ENCODE measurements at places on chromosomes 4 and X.

DNA sequence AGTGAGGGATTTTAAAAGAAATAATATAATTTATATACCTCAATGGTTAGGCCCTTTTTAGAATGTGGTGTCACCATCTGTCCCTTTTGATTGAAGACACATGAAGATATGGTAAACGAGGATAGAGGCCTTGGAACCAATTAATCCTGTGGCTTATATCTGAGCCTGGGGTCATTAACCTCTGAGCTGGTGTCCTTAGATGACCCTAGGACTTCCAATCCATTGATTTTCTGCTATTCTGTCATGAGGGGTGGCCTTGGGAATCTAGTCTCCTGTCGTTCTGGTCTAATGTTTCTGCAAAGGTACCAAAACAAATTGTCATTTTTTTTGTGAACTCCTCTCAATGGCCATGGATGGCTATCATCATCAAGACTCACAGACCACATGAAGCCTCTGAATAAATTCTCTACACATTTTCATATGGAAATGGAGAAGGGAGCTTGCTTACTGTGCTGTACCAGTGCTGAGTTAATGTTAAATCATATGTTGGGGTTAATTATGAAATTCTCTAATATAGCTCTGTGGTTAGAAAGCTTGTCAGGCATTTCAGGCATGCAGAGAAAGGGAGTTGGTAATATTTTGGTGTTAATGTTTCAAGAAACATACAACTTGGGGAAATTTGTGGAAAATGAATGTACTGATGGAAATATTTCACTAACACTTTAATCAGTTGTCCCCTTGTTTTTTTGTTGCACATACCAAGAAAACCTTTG is 204.2 kb upstream of the IL15 start:
- DNase-seq: no peak

DNA sequence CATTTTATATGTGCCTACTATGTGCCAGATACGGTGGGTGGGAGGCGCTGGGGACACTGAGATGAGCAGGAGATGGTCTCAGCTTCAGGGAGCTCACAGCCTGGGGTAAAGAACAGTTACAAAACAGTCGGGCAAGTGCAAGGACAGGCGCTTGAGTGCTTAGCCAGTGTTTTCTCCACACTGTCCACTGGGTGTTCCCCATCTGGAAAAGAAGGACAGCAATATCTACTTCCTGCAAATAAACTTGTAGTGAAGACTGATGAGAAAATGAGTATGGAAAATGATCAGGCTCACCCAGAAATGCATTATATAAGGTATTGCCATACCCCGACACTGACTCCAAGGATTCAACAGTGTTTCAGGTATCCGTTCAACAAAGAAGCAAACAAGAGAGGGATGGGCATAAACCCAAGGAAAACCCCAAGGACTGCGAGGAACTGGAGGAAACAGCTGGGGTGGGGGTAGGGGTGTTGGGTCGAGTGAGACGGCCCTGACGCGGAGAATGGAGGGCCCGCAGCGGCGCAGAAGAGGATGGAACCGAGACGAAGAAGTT is 835 bp downstream of the TMEM185A start:
- no peak for DNase-seq

DNA sequence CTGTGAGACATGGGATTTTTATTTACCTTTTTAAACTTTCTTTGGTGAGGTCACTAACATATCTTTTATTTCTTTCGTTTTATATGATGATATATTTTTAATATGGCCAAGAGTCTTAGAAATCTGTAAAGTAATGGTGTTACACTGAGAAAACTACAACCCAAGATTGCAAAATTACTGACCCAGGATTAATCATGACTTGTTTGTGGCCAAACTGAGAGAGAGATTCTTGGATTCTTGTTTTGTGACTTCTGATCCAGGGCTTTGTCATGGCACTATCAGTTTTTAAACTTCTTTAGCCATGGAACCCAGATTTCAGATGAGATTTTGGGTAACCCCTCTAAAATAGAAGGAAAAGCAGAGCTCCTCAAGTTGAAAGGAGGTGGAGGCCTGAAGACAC is 42.0 kb downstream of the SGMS2 start:
- no peak for DNase-seq

DNA sequence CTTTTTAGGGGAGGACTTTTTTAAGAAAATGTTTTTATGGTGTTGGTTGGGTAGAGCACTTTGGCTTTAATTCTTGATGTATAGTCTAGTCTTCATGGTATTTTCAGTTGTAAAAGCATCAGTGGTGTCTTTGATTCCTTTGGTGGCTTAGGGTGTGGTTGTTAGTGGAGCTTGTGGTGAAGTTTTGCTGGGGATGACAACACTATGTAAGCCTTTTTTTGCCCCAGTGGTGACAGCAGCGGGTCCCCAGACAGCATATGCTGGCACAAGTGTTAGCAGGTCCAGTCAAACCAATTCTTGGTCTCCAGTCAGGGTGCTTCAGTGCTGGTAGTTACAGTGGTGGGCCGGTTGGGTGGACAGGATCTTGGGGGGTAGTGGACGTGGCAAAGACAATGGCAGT is 52.0 kb downstream of the CHIC1 start:
- no peak for DNase-seq

GRCh38 chr4:74095886-74096264 is 3.1 kb downstream of the CXCL2 start:
- DNase-seq: no peak

- no peak for DNase-seq
Observed at GRCh38 chr4:28388471-28388870, 1527.8 kb downstream of the STIM2 start.

- DNase-seq: no peak
Observed at GRCh38 chrX:114134465-114134864, 449.4 kb upstream of the HTR2C start.

DNA sequence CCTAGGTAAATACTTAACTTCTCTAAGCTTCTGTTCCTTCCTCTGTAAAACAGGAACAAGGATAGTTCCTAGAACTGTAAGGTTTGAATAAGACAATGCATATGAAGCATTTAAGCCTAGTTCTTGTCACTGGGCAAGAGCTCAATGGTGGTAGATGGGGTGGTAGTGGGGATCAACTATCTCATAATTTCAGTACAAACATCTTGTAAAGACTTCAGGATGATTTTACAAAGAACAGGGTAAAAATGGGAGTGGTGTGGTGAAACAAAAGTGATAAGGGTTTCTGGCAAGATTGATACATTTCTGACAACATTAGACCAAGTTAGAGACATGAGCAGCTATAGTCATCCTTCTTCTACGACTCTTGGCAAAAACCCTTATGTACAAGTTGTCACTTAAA is 137.8 kb downstream of the SCFD2 start:
- DNase-seq: no peak

GRCh38 chrX:68686097-68686977 is 38.9 kb downstream of the STARD8 start:
- DNase-seq: no peak

DNA sequence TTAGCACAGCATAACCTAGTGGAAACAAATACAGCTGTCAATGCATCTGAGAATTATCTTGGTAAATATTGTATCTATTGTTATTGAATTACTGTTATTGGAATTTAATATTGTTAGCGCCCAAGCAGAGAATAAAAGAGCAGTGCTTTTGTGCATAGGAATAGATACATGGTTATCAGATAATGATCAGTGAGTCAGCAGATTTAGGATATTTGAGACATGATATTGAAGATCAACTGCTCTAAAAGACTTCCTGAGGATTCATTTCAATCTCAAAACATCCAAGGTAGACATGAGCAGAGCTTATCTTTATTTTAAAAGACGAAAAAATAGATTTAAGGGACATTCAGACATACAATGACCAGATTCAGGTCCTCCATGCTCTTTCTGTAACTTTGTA is 10.6 kb upstream of the H2AZ1 start:
- no peak for DNase-seq

- no peak for DNase-seq
Observed at GRCh38 chr4:169420291-169420690, 149.5 kb upstream of the SH3RF1 start.

DNA sequence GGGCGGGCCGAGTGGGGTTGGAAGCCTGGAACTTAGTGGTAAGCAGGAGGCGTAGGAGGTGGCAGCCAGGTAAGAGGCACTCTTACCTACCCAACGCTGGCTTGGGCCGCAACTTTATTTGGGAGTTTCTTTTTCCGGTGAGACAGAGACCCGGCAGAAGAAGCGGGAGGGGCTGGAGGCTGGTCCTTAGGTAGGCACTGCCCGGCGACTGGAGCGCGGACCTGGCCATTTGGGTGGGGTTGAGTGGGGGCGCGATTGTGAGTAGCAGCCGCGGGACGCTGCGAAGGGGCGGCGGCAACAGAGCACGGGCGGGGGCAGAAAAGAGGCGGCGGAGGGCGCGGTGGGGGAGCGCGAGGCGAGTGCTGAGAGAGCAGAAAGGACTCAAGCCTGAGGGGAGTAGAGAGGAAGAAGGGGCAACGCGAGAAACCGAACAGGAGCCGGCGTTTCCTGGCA is 334 bp upstream of the POU4F2 start:
- DNase-seq: no peak

GRCh38 chr4:54683616-54684346 is 26.0 kb downstream of the KIT start:
- DNase-seq: no peak

DNA sequence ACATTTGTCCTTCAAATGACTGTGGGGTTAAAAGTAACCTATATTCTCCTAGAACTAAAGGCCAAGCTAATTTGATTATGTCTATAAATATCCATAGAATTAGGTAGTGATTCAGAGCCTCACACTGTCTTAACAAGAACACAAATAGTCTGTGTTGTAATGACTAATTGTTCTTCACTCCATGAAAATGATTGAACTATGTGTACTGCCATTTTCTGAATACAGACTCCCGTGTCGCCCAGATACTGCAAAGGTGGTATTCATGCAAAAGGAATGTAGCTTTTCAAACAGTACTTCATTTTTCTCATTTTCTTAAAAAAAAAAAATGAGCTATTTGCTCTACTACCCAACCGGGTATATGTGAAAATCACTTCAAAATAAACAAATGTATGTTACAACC is 11.3 kb upstream of the PHKA2 start:
- no peak for DNase-seq

DNA sequence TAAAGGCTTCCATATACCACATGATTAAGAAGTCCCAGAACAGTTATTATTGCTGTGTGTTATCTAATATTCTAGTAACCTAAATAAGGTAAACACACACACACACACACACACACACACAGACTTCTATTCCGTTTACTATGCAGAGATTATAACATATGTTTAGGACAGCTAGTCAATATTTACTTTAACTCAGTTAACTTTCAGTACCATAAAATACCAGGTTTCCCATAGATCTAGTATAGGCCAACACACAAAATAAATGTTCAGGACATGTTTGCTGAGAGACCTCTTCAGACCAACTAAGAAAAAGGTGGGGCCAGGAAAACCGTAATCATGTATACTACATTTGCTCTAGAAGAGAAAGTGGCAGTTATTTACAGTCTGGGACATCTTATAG is 365.5 kb downstream of the KLHL13 start:
- DNase-seq: no peak

- DNase-seq: no peak
Observed at GRCh38 chrX:78838709-78839108, 91.2 kb downstream of the LPAR4 start.

- no peak for DNase-seq
Observed at GRCh38 chr4:10096978-10097335, 19.6 kb downstream of the WDR1 start.

DNA sequence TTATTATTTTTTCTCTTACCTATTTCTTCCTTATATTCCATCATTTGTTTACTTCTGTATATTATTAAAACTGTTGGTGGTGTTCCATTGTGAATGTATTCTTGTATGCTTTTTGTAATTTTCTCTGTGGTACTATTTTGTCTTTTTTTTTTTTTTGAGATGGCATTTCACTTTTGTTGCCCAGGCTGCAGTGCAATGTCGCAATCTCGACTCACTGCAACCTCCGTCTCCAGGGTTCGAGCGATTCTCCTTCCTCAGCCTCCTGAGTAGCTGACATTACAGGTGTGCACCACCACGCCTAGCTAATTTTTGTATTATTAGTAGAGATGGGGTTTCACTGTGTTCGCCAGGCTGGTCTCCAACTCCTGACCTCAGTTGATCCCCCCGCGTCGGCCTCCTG is 8.6 kb downstream of the KDM6A start:
- no peak for DNase-seq

- DNase-seq: no peak
Observed at GRCh38 chrX:69552512-69552911, 48.4 kb downstream of the NALF2 start.

DNA sequence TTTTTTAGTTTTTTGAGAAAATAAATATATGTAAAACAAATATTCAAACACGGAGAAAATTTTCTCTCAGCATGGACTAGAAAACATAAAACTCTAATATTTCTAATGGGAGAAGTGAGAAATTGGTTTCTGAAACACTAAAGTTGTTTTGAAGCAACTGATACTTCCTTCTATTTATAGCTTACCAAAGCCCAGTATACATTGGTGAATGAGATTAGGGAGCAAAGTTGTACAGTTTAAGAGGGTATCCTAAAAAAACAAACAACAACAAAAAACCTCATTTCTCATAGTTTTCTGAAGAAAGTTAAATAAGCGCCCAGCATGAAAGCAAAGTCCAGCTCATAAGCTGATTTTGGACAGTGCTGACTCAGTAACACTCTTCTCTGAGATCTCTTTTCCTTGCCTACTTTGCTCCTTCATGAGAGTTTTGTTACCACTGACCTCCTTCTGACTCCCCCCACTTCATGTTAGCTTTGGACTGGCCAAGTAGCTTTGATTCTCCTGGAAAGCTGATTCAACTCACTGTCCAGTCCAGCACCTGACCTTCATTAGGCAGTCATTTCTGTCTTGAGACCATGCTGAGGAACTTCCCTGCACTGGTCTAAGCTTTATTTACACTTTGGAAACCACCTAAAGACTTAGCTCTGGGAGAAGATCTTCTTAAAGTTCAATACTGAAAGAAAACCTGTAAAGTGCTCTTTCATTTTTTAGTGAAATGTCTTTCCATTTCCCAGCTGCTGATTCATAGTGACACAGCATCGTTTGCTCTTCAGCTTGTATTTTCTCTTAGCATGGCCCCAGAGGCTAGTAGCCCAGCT is 21.8 kb upstream of the P2RY10 start:
- DNase-seq: no peak

DNA sequence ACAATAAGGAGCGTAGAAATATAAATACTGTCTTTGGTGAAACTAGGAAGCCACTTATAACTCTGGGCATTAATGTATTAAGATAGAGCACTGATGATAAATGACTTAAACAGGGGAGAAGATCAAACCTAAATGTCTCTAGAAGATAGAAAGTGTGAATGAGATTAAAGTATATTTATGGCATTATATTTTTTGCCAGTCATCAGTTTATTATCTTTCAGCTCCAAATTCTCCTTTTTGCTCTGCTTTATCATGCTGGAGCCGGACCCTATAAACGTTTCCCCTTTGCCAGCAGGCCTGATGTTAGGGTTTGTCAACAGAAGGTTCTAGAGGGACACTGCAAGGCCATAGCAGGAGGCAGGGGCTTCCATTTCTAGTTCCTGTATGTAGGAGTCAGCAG is 76.4 kb downstream of the TBC1D19 start:
- DNase-seq: no peak

GRCh38 chrX:136192839-136193414 is 45.6 kb downstream of the FHL1 start:
- peak; percentile 51 for DNase-seq

GRCh38 chr4:183441276-183441675 is 3.2 kb upstream of the CDKN2AIP start:
- DNase-seq: no peak
